Substantia nigra (tissue), 51 donors: ENCODE measurements at places on chromosomes 16 and 17.

DNA sequence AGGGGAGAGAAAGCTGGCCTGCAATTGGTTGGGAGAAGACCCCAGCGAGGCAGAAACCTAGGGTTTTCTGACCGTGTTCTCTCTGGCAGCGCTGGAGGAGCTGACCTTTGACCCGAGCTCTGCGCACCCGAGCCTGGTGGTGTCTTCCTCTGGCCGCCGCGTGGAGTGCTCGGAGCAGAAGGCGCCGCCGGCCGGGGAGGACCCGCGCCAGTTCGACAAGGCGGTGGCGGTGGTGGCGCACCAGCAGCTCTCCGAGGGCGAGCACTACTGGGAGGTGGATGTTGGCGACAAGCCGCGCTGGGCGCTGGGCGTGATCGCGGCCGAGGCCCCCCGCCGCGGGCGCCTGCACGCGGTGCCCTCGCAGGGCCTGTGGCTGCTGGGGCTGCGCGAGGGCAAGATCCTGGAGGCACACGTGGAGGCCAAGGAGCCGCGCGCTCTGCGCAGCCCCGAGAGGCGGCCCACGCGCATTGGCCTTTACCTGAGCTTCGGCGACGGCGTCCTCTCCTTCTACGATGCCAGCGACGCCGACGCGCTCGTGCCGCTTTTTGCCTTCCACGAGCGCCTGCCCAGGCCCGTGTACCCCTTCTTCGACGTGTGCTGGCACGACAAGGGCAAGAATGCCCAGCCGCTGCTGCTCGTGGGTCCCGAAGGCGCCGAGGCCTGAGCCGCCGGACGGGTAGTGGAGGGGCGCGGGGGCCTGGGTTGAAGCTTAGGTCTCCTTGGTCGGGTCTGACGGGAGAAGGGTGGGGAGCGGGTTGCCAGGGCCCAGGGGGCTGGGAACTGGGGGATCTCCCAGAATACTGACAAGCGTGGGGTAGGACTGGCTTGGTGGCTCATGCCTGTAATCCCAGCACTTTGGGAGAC is 7.4 kb upstream of the PYDC1 start:
- DNase-seq = no peak

- DNase-seq = no peak
Measured at GRCh38 chr16:3074860-3075522, 9.6 kb downstream of the IL32 start.

GRCh38 chr16:15874745-15875314 is 13.6 kb downstream of the CEP20 start:
- peak; percentile 54 for DNase-seq

- no peak for DNase-seq
Measured at GRCh38 chr17:4900231-4901107, 1.1 kb downstream of the C17orf107 start.

DNA sequence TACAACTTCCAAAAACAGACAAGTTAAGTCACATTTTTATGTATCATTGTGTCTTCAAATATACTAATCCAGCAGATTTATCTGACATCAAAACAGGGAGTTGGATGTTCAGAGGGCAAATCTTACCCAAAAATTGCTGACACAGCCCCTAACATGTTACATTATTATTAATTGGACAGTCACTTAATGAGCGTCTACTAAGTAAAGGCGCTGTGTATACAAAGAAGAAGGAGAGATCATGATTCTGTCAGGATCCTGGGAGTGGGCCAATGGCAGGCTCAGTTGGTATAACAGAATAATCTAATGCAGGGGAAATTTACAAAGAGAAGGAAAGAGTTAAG is 18.4 kb upstream of the CD300E start:
- no peak for DNase-seq

GRCh38 chr16:50114357-50115129 is 38.6 kb upstream of the TENT4B start:
- no peak for DNase-seq

GRCh38 chr16:30920891-30921290 is 2.5 kb upstream of the FBXL19 start:
- no peak for DNase-seq

GRCh38 chr17:7886227-7887037 is 2.2 kb upstream of the CHD3 start:
- DNase-seq = no peak

DNA sequence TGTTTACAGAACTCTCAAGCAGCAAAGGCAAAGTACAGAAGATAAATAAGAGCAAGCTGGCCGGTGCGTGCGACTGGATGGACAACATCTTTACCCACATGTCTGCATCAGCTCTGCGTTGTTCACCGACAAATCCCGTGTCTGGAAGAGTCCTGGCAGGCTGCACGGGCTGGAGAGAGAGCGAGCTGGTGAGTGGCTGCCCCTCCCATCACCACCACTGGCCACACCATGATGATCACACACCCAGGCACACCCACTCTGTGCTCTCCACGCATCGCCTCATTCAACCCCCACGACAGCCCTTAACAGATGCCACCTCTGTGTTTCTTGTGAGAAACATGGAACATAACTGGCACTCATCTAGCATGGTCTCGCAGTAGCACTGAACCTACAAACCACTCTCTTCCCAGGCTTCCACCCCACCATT is 59.2 kb downstream of the ANKRD11 start:
- DNase-seq = no peak
